ELF-1 (cell line): ENCODE measurements at places on chromosomes 6 and 20.

GRCh38 chr20:35017099-35017835, 61.6 kb downstream of the MYH7B start:
- no peak for DNase-seq

DNA sequence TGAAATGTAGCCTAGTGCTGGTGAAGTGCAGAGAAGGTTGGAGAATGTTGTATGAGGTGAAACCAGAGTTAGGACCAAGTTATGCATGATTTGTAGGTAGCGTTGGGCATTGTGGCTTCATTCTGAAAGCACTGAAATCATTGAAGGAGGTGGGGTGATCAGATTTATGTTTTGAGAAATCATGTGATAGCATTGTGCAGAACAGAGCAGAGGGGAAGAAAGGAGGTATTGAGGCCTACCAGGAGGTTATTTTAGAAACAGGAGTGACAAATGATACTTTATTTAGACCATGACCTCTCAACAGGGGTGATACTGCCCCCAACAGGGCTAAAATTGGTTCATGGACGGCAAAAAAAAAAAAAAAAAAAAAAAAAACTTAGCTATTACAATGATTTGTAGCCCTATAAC, 15.6 kb upstream of the HMGN3 start:
- no peak for DNase-seq

GRCh38 chr20:62591122-62591468, 51.2 kb upstream of the SLCO4A1 start:
- no peak for DNase-seq

DNA sequence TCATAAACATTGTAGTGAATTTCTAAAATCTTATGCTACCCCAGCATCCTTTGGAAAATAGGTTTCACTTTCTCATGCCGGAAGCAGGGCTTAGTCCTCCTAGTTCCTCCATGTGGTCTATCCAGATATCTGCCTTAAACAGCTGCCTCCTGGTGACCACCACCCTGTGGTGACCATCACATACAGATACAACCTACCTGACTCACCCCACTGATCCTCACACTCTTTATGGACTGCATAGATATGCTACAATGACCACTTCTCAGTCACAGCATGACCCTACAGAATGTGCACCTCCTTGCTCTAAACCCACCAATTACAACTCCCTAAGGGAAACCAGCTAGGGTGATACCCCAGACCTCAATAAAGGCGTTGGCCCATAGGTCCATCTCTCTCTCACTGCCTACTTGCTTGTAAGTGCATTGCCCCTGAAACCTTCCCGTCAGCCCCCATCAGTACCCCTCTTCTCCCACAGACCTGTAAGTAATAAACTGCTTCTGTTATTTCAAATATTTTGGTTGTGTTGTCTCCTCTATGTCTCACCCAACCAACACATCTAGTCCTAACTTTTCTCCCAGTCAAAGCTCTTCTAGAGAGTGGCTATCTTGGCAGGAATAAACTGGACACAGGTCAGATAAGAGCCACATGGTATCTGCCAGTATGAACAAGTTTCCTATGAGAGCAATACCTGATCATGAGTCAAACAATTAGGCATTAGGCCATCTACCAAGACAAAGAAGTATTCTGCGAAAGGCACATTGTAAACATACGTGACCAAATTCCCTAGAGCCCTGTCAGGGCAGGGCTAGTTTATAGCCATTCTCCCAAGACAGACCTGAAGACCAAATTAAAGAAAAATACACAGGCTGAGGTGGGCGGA, 39.4 kb upstream of the PLEKHG1 start:
- no peak for DNase-seq

DNA sequence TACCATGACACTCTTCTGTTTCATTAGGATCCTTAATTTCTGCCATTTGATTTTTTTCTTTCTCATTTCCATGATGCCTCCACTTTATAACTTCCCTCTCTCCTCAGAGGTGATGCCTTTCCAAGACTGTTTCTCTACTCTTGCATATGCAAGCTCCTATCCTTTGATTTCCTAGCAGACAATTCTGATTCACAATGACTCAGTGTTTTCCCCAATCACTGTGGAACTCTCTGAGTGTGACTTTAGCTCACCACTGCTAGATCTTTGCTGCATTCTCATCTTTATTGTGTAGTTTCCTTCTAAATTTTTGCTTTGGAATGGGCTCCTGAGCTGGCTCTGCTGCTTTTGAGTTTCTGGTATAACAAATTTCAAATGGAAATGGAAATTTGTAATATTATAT, 184.9 kb downstream of the TINAG start:
- no peak for DNase-seq

DNA sequence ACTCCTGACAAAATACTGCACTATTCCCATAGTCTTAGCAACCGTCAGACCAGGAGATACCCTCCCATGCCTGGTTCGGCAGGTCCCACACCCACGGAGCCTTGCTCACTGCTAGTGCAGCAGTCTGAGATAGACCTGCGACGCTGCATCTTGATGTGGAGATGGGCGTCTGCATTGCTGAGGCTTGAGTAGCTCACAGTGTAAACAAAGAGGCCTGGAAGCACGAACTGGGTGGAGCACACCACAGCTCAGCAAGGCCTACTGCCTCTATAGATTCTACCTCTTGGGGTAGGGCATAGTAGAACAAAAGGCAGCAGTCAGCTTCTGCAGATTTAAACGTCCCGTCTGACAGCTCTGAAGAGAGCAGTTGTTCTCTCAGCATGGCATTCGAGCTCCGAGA, 25.4 kb downstream of the TMEM244 start:
- peak; percentile 6 for DNase-seq

DNA sequence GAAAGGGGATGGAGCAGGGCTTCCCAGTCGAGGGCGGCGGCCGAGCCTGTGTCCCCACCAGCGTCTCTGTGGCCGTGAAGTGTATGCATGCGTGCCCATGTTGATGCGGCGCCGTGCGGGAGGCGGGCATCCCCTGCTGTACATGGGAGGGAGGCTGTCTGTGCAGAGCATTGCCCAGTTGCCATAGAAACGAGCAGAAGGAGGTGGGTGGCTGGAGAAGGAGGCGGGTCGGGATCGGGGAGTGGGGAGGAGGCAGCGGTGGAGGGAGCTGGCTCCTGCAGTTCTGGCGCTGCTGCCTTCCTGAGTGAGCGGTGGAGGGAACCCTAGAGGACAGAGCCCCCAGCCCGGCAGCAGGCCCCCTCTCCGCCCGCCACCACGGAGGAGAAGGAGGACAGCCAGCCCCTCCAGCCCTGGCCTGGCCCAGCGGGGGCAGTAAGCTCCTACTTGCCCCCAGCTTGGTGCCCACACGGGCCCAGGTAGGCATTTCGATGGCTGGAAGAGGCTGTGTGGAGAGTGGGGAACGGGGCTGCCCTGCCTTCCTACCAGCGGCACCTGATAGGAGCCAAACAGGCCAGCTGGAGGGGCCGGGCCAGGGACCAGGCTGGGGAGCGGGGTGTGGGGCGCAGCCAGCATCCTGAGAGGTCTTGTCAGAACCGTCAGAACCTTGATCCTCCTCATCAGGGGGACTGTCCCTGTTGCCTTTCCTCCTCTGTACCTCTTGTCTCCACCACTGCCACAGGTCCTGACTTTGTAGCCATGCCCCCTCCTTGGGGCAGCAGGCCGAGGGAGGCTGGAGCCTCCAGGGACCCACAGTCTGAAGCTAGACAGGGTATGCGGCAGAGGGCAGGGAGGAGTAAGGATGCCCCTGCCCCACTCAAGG, 41.3 kb downstream of the SPDEF start:
- DNase-seq, result peak; percentile 80

DNA sequence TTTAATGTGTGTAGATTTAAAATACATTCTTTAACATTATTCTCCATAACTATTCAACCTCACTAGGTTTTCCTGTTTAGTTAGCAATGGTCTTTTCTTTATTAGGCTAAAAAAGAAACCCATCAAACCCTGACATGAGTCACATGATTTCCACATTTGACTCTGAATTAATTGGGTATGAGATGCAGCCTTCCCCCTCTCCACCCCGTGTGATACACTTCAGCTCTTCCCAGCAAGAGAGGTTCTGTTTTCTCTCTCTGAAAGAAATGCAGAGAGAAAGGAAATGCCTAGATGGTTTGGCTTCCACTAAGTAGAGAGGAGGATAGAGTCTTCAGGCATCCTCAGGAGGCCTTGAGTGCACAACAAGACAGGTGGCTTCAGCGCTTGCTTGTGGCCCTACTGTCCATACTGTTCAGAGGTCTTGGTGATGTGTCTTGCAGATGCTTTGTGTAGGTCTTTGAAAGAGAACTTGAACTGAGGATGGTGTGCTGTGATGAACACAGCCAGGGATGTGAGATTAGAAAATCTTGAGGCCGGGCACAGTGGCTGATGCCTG, 17.3 kb downstream of the FARS2 start:
- DNase-seq, result no peak

- DNase-seq, result no peak
These were observed 172.4 kb downstream of the DTNBP1 start for GRCh38 chr6:15490242-15491100.

- DNase-seq, result no peak
These were observed 46.5 kb downstream of the BLOC1S5 start for GRCh38 chr6:8017705-8018104.

DNA sequence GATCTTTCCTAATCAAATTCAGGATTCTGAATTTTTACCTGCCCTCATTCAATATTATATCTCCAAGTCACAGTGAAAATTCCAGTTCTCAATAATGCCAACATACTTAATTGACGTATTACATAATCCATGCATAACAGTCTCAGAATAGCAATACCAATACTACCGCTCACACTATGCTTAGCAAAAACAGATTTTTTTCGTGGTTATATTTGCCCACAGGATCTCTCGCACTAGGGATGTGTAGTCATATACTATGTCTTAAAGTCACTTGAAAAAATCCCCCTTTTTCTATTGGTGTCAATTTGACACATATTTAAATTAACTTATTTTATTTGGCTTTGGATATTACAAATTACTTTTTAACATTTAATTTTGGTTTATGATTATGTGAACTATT, 323.1 kb upstream of the SLC35B3 start:
- no peak for DNase-seq

DNA sequence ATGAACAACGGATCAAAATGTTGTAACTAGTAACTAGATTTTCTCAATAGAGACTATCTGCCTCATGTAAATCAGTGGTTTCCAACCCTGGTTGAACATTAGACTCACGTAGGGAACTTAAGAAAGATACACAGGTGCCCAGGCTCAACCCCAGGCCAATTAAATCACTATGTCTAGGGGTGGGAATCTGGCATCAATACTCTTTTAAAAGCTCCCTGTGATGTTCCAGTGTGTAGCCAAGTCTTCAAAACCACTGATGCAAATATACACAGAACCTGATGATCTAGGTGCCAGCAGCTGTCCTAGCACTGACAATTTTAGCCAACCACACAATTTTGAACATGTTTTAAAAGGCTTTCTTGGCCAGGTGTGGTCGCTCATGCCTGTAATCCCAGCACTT, 128.7 kb downstream of the TBC1D32 start:
- DNase-seq, result no peak

- no peak for DNase-seq
These were observed 58.3 kb downstream of the IPCEF1 start for GRCh38 chr6:154298297-154298696.

GRCh38 chr6:169776379-169776778, 25.0 kb downstream of the ERMARD start:
- no peak for DNase-seq

GRCh38 chr20:9928955-9929354, 90.1 kb upstream of the PAK5 start:
- DNase-seq, result no peak

GRCh38 chr20:62405981-62406513, 1.0 kb downstream of the CABLES2 start:
- DNase-seq, result no peak

DNA sequence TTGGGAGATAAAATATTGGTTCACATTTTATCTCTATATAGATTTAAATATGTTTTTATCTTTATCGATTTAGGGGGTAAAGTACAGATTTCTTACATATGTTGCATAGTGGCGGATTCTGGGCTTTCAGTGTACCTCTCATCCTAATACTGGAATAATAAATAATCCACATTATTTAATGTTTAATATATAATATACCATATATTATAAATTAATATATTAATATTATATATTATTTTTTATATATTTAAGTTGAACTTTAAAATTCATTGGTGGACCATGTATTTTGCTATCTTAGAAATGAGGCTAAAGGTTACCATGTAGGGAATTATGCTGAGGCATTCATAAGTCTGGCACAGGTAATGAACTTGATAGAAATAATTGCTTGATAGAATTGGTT, 89.6 kb upstream of the POPDC3 start:
- no peak for DNase-seq

- no peak for DNase-seq
These were observed 31.8 kb downstream of the B4GALT5 start for GRCh38 chr20:49681850-49682216.

DNA sequence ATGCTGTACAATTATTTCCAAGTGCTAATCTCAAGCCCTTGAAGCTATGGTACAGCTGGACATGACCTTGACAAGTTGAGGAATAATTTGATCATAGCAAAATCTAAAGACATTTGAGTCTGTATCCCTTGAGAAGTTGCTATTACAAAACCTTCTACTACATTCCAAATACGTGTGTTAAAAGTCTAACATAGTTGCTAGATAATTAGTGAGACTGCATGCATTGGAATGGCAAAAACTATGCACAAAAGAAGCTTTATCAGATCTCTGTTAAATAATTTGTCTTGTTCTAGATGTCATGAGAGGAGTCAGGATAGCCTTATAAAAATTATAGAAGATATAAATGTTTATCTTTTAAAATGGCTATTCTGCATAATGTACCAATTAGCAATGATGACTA, 127.8 kb downstream of the GJA1 start:
- no peak for DNase-seq

DNA sequence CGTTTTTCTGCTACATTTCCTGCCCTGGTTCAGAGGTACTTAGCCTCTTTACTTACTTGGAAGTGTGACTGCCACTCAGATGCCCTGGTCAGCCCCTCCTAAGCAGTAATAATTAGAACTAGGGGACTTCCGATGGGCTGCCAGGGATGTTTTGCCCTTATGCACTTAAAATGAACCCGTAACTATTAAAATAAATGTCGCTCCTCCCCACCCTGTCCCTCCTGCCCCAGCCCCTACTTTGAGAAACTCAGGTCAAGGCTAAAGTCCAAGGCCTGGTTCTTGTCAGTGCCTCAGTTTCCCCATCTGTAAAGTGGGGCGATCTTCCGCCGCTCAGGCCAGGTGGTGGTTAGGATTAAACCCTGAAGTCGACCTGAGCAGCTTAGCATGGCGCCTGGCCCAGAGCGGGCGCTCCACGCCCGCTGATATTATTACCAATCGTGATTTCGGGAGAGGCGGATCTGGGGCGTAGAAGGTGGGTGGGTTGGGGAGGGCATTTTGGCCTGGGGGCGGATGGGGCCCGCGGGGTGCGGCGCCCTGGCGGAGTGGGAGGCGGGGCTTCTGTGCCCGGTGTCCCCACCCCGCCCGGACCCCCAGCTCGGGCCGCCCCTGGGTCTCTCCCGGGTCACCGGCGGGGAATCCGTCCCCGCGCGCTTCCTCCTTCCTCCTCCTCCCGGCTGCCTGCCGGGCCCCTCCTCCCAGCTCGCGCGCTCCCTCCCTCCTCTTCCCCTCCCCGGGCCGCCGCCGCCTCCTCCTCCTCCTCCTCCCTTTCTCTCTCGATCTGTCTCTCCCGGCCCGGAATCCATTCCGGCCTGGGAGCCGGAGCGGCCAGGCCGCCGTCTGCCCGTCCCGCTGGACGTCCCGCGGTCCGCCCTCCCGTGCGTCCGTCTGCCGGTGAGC, at the start of gene SRC:
Gene SRC (plus strand): TSS at position 802 of the 897 bp plus-strand sequence. CDS start 38,014 bp downstream, outside the sequence.
- DNase-seq, result peak; percentile 68
